ENCODE measurements at places on chromosomes 4 and X.

GRCh38 chrX:24285082-24285481 lies 28.8 kb downstream of the SUPT20HL2 start:
- DNase-seq: no peak

- no peak for DNase-seq
Observed at GRCh38 chr4:104494822-104495559, at the start of gene CXXC4. Gene CXXC4 (minus strand): TSS chr4:104494894. CDS start chr4:104491802, 3,092 bp downstream.

- DNase-seq: no peak
Observed at GRCh38 chr4:7366954-7367353, 67.8 kb downstream of the PSAPL1 start.

GRCh38 chrX:25028726-25029125 lies 13.0 kb upstream of the ARX start:
- no peak for DNase-seq

GRCh38 chrX:96843566-96843965 lies 40.1 kb upstream of the RPA4 start:
- no peak for DNase-seq

DNA sequence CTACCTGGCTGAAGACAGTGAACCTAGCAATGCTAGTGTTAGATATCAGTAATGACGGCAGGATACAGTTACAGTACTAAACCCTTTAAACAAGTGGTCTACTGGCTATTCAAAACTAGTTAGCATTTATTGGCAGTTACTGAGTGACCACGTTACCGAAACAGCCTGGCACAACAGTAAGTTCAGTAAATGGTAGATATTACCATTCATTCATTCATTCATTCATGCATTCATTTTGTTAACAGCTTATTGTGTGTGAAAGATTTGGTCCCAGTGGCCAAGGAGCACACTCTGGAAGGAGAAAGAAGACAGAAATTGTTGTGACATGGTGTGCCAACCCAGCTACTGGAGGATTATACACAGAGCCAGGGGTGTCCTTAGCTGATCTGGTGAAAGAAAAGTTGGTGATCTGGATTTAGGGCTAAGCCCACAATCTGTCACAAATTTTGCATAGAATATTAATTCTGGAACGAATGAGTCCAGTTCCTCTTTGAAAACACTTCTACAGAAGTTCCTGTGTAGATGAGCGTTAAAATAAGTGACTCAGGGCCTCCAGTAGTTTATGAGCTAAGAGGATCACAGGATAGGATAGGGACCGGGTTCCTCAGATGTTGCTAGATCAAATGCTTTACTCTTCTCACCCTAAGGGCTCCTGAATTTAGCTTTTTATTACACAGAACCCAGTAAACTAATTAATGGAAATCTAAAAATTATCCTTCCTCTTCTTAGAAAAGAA lies 179.1 kb downstream of the CBR4 start:
- no peak for DNase-seq

- no peak for DNase-seq
Observed at GRCh38 chr4:153223930-153224329, 19.7 kb downstream of the TRIM2 start.

DNA sequence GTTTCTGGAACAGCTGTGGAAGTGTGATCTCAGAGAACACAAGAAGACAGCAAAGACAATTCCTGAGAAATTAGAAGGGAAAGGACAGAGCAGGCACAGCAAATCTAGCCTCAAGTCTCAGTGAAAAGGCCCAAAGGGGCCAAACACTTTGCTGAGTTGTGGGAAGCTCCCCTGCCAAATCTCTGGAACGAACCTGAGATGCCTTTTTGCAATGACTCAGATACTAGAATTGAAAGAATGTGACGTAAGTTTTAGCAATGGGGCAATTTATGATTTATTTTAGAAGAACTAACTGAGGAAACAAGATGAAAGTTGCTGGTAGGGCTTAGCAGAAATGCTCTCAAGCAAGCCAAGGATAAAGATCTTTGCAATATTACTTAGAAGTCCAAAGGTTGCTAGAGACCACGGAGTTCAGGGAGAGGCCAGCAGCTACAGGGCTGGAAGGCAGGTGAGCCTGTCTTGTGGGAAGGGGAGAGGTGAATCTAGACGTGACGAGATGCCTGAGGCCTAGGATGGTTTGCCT lies 92.8 kb downstream of the AMELX start:
- no peak for DNase-seq

- no peak for DNase-seq
Observed at GRCh38 chrX:148555101-148555500, 54.7 kb downstream of the AFF2 start.

GRCh38 chr4:157558016-157558415 lies 337.5 kb downstream of the GRIA2 start:
- DNase-seq: no peak

DNA sequence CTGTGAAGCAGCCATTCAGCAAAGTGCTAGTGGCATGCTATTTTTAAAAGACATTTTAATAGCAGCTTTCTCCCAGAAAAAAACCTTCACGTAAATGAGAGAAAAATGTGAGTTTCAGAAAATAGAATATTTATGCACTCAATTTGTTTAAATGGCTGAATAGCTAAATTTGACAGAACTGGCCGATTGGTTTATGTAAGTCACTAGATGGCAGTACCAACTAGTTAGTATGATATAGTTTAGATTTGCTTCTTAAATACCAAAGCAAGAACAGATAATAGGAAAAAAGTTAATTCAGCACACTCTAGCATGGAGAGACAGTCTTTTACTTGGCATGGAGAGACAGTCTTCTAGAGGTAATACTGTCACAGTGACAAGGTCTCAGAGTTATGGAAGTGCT lies 250.1 kb downstream of the SNCA start:
- no peak for DNase-seq

GRCh38 chrX:154742613-154743012 lies 8.3 kb downstream of the GAB3 start:
- DNase-seq: no peak

DNA sequence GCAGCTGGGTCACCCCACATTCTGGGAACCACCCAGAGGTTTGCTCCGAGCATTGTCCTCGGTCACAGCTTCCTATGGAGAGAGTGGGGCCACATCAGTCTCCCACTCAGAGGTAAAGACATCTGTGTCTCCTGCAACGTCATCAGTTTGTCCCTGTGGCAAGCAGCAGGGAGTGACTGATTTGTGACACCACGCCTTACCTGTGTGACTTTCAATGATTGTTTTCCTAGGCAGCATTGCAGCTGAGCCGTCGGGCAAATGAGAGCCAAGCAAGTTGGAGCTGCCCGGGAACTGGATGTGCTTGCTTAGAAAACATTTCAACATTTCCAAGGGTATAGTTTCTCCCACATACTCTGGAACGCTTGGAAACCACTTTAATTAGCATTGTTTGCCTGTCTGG lies 29.7 kb upstream of the HELT start:
- no peak for DNase-seq

DNA sequence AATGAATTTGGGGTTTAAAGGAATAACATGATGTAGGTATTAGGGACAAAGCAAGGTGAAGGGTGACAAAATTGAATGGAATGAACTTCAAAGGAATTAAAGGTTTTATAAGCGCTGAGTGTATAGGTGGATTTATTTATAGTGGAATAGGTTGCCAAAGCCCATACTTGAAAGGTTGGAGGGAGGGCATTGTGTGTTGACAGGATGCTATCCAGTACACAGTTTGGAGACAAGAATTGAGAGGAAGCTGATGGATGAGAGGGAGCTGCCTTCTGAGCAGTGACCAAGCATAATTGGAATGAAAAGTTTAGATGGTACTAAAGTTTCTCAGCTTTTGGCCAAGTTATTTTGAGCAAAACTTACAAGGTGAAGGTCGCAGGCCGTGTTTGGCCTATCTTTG lies 52.6 kb upstream of the RAB33B start:
- DNase-seq: no peak
